IPS DF 19.7 (cell line): ENCODE measurements at places on chromosomes 3 and 15.
A peak's percentile ranks its signal among the peaks of the same experiment; 100 is the strongest.

- DNase-seq = no peak
These were observed 26.0 kb upstream of the HCN4 start for GRCh38 chr15:73394782-73395181.

- no peak for DNase-seq
These were observed 257.2 kb downstream of the NFKBIZ start for GRCh38 chr3:102106416-102107097.

GRCh38 chr3:111967068-111967467, 11.8 kb upstream of the ABHD10 start:
- DNase-seq = no peak

GRCh38 chr3:194577986-194578905, 55.0 kb downstream of the TMEM44 start:
- no peak for DNase-seq

DNA sequence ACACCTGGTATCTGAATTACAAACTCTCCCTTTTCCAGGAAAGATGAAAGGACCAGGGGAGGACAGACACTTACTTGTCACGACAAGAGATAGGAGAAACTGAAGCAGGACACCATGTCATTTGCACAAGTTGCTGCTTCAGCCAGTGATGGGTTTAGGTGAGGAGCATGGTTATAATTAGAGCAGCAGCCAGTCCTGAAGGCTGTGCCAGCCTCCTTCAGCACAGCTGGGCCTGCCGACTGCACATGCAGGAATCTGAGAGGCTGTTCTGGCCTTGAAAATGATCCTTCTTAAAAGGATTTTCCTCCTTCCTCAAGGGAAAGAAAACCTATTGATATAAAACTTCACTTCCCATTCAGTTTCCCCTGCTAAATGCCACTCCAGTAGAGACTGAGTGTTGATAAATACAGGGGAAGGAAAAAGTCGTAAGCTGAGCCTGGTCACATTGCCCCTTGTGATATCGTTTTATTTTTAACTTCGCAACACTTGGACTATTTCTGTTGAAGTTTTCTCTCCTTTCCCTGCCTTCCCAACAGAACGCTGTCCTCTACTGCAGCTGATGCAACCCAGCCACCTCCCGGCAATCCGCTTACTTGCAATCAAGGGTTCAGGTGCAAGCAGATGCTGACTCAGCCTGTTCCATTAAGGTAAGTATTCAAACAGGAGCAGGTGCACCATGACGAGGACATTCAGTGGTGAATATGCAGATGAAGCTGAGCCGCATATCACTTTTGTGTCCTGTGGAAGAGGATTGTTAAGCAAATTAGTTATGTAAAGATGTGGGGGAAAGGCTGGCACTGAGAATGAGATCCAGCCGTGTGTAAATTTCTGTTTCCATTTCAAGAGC, at the start of gene FBXO40:
TSS of gene FBXO40 (plus strand) at position 524 of the 847 bp plus-strand sequence. CDS start 27,197 bp downstream, outside the sequence.
- DNase-seq = peak; percentile 100

GRCh38 chr15:63461230-63461985, 43.0 kb upstream of the USP3 start:
- DNase-seq = no peak

DNA sequence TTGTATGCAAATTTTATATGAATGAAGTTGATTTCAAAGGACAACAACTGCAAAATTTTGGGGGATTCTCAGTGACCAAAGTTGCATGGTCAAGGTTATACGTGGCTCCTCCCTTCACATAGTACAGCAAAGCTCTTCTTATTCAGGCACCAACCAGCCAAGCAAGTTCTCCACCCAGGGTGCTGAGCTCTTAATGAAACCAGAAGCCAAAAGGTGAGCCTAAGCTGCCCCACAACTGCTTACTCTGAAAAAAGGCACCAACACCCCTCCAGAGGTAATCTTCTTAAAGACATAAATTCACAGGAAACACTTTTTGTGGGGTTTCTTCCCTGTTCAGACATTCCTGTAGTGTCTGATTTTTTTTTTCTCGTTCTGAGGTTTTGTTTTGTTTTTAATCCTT, 106.1 kb upstream of the GMNC start:
- peak; percentile 3 for DNase-seq

GRCh38 chr3:166829896-166830295, 550.2 kb downstream of the ZBBX start:
- DNase-seq = no peak

GRCh38 chr3:12443781-12444522, 40.3 kb upstream of the TSEN2 start:
- DNase-seq = no peak

DNA sequence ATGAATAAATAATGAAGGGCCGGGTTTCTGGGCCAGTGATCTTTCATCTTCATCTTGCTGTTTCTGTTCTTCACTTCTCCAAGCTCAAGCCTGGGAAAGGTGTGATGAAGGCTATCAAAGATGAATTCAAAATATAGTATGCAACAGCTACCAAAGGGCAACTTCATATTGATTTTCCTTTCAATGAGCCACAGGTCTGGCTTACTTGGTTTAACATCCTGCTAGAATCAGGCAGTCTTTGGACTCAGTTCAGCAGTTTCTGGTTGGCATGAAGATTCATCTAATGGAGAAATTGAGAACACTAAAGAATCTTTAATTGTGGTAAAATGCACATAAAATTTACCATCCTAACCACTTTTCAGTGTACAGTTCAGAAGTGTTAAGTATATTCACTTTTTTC, 43.3 kb downstream of the NFKBIZ start:
- no peak for DNase-seq

DNA sequence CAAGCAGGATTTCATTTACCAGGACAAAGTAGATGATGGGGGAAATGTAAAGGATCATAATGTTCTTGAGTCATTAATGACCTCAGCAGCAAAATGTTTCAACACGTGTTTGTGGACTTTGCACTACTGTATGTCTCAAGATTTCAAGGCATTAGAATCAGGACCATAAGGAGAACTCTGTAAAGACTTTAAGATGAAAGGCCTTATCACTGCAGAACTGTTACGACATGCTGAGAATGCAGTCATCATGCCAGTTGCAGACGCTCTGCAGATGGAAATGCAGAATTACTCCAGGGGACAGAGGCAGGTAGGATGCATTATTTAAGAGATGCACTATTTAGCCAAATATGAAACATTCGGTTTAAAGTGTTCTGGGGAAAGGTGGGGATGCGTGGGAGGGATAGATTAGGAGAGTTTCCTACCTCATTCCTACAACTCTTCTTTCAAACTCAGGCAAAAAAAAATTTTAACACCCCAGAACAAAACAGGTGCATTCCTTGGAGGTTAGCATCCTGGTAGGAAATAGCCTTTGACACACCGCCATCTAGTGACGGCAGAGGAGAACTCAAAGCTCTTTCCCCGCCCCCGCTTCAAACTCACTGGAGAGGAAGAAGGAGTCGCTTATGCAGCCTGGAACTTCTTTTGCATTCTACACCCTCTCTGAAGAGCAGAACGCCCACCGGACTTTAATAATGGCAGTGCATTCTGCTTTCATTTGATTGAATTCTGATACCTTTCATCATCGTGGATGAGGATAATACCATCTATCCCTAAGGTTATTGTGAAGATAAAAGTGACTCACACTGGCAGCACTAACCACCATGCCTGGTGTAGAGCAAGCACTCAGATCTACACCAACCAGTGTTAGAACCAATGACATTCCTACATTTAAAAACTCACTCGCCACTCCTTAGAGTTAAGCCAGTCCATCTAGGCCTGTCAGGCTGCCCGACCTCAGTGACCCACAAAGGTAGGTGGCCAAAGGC, 43.1 kb upstream of the TOPAZ1 start:
- DNase-seq = peak; percentile 20

DNA sequence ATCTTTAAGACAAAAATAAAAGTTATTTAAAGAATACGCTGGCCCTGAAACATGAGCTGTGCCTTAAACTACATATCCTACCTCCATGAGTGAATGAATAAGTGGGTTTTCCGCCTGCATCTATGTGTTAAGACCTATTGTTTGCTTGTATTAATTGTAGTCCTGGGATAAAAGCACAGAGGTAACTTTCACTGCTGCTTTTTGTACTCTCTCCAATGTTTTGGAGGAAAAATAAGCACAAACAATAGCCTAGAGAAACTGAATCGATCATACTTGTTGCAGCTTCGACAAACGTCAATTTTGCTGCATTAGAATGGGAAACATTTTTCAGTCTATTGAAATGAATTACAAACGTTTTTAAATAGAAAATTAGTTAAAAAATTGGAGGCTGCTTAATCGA, 1.3 kb upstream of the CTNNB1 start:
- DNase-seq = no peak

DNA sequence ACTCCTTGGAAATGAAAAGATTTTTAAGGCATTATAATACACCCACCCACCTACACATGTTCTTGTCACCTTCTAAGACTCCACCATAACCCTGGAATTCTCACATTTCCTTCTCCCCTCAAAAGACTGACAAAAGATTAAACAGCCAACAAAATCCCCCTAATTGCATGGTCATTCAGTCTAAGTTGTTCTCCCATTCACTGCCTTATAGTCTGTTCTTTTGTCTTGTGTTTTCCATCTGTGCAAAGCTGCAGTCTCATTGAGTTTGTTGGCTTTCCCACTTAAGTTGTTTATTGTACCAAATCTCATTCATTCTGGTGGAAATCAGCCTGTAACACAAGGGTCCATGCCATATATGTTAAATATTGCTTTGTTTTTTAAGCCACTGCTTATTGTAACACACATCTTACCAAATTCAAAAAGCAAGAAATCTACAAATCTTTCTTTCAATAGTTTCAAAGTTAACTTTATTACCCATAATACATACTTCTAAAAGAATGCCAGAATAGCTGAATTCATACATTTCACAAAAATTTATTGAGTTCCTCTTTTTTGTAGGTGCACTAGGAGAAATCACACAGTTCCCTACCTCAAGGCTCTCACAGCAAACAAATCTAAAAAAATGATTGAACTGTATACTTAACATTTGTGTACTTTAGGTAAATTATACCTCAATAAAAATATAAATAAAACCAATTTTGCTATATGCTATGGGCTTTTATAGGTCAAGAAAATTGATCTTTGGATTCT, 2.4 kb upstream of the RCN2 start:
- no peak for DNase-seq
